Activated naive CD4-positive, alpha-beta T cell treated with anti-CD3 and anti-CD28 coated beads, Interleukin-2, amount 50 U/mL, for 72 hours (primary cell): ENCODE measurements at places on chromosomes 2 and 18. TPM values are rescaled to one million over a fixed set of nuclear protein-coding genes. Genes with fewer than 3 reads are reported as not detected.

ARHGAP15 gene
- total RNA-seq, result 103 TPM

GRCh38 chr18:23053776-23054457 lies 81.4 kb upstream of the CABLES1 start:
- no peak for DNase-seq

LRRC30 gene
- not detected for total RNA-seq

- no peak for DNase-seq
Observed at GRCh38 chr2:133676392-133677130, 108.3 kb upstream of the NCKAP5 start.

DNA sequence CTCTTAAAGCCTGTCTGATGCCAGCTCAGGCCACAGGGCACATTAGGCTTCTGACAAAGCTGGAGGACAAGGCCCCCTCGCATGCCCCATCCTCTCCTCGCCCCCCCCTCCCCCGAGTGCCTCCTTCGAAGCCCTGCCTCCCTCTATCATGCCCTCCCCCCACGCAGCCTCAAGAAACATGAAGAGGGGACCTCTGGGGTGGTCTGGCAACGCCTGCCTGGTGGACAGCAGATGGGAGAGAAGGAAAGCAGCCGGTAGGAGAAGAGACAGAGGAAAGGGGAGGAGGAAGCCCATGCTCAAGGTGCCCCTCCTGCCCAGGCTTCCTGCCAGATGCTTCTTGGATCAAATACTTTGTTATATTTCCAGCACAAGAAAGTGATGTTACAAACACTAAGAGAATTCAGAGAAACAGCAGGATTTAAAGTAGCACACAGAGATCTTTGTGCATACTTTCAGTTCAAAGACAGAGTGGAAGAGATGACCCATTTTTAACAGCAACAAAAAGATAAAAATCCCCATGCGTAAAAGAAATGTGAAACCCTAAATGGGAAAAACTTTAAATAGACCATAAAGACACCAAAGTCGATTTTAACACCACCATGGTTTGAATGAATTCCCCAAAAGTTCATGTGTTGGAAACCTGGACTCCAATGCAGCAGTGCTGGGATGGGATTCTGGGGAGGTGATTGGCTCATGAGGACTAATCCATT lies 19.0 kb downstream of the BOK start:
- no peak for DNase-seq

PLGLB1 gene
- total RNA-seq, result 0.50 TPM

DNA sequence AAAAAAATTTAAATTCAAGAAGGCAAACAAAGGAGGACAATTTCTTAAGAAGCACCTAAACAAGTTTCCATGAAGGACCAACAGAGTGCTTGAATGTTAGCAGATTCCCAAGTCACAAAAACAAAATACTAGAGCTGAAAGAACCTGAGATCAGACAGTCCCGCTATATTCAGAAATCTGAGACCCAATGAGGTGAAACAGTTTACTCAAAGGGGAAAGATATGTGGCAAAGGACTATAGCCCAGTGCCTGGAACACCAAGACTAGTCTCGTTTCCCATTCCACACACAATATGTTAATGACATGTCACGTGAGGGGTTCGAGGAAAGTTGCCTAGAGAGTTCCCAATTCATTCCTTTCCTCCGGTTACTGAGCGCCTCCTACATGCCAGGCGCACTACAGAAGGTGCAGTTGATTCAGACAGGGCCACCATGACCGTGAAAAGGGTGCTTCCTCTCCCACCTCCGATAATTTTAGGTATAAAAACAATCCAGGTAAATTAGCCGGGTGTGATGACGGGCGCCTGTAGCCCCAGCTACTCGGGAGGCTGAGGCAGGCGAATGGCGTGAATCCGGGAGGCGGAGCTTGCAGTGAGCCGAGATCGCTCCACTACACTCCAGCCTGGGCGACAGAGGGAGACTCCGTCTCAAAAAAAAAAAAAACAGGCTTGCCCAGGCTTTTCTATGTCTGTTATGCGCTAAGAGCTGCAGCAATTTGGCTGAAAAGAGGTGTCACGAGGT lies 617 bp downstream of the SRBD1 start:
- peak; percentile 62 for DNase-seq

DNA sequence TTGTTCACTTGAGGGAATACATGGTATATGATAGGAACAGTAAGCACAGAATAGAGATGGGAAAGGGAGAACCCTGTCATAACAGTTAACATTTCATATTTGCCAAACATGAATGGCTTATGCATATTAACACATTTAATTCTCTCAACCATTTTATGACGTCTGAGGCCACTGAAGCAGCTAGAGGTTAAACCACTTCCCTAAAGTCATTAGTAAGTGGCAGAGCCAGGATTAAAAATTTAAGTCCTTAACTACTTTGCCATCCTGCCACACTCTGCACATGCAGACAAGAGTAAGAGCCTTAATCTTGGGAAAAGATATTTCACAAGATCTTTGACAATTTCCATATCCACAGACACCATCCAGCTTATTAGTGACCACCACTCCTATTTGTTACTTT lies 2.1 kb downstream of the LIPT1 start:
- no peak for DNase-seq

DNA sequence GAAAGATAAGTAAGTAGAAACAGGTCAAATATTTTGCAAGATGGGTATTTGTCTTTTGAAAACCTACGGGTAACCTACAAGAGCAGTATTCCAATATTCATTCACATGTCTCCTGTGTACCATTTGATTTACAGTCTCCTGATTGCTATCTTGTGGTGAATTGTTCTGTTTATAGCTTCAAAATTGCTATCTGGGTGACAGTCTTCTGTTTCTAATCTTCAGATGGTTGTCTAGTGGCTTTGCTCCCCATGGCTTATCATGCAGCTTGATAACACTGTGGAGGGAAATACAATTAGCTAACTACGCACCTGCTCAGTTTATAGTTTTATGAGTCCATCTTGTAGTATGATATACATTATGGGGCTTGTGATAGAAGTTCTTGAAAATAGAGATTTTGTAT lies 816.8 kb downstream of the CPS1 start:
- no peak for DNase-seq

DNA sequence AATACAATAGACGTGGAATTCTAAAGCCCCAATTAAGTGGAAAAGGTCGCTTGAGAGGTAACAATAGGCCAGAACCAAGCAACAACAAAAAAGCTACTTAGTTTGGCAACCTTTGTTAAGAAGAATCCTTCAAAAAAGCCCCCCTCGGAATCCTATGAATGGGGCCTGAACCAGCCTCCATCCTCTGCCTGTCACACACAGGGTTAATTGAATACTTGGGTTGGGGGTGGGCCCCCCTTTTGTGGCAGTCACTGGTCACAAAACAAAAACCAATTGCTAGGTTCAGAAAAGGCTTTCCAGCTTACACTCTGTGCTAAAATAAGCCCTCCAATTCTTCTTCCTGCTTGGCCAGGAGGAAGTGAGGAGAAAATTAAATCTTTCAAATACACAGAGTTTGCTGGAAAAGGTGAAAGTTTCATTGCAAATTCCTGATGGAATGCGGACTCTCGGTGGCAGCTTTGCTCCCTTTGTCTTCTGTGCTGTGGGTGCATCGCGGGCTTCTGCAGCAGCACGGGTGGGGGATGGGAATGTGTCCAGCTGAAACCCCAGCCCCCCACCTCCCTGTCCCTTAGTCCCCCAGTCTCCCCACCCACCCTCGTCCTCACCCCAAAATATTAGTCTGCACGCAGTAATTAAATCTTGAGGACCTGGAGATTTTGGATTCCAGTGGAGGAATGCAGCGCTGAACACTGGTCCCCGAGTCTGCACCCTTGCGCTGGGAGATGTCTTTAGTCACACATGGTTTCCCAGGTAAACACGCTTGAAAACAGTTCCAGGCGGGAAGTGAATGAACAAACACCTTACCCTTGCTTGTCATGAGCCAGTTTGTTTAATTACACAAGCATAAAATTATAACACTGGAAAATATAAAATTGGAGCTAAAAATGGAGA lies 254.3 kb downstream of the SOX11 start:
- no peak for DNase-seq

DNA sequence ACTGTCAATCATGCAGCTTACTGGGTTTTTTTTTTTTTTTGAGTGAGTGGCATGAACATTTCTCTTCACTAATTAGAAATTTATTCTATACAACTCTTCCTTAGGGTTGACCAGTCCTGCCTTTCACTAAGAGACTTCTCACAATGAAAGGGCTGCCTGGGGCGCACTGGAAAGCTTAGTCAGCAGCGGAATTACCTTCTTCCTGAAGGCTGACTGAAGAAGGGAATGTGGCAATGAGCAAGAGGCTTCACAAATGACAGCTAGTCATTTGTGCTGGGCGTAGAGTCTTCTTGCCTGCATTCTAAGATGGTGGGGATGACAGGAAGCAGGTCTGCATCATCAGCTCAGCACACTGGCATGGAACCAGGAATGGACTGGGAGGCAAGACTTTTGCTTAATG lies 15.6 kb upstream of the SCN3A start:
- no peak for DNase-seq

DNA sequence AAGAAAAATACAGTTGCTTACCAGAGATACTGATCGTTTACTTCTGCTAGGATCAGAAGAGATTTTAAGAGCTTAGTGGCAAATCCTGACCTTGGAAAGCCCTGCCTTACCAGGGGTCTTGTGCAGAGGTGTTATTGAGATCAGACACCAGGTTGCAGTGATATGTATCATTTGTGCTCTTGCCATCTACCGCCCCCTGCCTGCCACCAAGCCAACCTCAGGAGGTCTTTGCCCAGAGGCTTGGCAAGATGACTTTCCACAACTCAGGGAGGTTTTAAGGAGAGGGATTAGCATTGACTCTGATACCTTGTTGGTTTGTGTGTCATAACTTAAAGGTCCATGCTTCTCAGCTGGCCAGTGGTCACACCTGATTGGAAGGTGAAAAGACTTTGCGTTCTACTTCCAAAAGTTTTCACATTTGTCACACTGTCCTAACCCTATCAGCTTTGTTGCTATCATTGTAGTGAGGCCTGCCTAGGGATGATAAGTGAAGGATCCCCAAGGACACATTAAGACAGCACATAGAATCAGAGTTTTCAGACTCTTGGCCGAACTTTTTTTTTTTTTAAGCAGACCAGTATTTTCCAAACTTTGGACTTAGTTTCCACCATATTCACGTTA lies 46.2 kb upstream of the MGAT5 start:
- no peak for DNase-seq

DNA sequence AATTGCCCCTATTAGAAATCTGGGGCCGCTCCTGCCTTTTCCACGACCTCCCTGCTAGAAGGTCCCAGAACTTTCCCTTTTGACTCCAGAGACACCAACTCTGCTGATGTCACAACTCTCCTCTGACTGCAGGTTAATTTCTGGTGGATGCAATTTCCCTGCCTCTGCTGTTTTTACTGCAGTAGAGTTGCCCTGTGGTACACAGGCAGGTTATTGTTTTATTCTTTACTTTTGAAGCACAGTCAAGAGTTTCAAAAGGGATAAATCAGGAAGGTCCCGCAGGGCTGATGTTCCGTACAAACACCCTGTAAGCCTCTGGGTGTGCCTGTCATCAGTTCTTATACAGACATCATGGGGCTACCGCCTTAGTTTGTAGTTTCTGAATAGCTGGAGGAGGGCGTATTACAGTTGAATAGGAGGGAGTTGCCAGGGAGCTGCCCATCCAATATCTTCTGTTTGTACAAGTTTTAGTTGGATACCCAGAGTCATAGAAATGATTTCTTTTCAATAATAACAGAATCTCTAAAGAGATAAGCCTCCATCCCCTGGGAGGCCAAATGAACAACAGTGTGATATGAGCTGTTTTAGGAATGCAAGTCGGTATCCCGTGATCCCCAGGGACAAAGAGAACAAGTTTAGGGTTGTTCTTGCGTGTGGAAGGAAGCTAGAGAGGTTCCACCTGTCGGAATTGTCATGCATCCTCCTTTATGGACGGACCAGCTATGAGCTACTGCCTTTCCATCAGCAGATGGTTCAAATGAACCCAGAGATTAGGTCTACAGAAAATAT lies 108.4 kb upstream of the COPS8 start:
- no peak for DNase-seq

- no peak for DNase-seq
Observed at GRCh38 chr2:681312-681711, 4.1 kb upstream of the TMEM18 start.

DNA sequence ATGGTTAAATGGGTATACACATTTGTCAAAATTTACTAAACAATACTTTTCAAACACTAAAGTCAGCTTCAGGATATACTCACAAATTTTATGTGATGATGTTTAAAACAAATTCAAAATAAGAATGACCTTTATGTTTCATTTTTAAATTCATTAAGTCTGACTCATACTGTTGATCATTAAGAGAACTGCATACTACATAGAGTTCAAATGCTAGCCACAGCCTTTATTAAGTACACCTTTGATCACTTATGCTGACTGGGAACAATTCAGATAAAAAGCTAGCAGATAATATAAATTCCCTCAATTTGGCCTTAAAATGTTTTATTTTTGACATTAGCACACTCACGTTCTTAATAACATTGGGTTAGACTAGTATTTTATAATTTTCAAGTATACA lies 14.1 kb downstream of the LMAN1 start:
- DNase-seq, result no peak

DNA sequence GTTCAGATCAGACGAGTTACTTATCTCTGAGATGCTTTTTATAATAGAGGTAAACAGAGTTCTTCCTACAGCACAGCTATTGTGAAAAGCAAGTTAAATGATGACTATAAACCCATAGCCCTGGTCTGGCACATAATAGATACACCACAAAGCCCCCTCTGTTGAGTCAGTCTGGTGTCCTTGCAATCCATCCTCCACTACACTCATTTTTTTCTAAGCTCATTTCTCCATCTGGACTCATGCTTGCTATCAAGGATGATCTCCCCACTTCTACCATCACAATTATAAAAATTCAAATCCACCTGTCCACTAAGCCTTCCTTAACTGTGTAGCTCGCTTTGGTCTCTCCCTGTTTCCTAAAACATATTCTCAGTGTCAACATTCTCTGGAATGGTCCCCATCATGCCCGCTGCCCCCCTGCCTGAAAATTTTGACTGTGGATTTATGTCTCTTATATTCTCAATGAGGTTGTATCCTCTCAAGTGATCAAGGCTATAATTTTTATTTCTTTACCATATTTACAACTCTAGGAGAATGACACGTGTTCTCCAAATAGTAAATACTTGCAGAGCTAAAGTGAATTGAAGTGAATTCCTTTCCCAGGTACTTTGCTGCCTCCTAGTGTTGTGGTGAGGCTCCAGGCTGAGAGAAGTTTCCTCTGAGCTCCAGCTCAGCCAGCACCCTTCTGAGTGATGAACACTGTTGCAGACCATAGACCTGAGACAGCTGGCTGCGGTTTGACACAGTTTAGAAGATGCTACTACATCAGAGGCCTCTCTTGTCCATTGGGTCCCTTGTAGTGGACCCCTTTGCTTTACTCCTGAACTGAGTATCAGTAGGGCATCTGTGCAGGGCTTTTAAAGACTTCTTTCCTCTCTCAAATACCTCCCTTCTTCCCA lies 108.7 kb downstream of the DPP10 start:
- DNase-seq, result no peak

GRCh38 chr2:67840460-67841068 lies 222.2 kb downstream of the C1D start:
- DNase-seq, result peak; percentile 26

MEP1B gene
- not detected for total RNA-seq

DNA sequence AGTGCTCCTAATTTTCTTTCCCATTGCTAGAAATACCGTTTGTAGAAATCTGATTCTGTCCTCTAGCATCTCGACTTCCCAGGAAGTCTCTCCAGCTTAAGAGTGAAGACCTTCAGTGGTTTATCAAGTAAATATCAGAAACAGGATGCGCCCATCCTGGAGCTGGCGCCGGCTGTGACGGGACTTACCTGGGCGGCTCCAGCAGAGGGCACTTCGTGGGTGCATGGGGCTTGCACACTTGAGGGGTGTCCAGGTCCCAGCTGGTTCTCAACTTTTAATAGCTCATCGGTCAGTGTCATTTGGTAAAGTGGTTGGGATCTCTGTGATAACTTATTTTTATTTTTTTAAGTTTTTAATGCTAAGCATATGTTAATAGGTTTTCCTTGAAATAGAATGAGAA lies 167.0 kb upstream of the TPO start:
- DNase-seq, result no peak

EVX2 gene
- not detected for total RNA-seq
